ENCODE measurements at places on chromosomes 13 and 19.

DNA sequence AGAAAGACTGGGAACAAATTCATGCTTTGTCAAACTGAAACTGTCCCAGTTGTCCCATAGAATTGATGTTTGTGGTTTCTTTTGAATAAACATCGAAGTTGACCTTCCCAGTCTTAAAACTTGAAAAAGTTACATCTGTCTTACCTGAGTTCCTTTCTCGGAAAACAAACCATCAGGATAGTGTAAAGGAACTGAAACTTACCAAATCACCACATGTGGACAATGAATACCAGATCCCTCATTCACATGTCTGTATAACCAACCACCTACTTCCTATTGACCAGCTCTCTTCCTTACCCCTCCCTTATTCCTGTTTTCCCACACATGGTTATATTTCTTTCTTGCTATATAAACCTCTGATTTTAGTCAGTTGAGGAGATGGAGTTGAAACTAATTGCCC, 791.7 kb upstream of the PCDH20 start:
- DNase-seq: no peak

DNA sequence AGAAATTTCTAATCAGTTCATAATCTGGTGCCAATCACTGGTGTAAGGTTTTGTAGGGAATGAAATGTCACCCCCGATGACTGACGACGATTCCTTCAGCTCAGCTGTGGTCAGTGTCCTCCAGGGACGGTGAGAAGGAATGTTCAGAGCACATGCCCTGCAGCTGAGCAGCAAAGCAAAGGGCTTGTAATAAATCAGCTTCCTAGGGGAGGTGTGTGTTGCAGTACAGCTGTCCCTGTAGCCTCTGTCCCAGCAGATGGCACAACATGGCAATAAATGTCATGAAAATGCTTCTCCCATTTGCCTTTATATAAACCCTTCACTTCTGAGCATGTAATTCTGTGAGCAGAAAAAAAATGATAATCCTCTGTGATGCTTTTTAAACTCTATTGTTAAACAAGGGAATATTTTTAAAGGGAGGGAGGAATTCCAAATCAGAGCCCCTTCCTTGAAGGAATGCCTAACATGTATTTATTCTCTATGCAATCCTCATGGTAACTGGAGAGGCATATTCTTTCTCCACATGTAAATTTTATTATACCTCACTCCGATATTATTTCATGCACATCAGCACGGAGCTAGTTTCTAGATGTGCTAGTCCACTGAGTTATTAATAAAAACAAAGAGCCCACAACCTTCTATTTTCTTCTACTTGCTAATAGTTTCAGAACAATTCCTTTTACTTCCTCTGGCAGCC, 102.5 kb downstream of the FAM216B start:
- DNase-seq: no peak

- DNase-seq: no peak
These were observed 17.7 kb upstream of the PTPRS start for GRCh38 chr19:5358173-5358800.

DNA sequence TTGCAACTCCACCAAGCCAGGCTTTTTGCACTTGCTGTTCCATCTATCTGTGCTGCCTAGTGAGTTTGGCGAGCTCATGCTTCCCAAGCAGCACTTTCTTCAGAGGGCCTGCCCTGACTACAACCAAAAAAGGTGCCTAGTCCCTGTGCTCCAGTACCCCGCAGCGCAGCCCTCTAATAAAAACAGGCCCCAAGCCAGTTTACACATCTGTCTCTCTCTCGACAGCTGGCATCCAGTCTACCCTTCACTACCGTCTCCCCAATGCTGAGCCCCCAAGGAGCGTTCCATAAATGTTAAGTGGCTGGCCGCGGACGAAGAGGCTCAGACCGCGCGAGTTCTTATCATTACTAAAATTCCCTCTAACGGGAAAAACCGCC, 512 bp downstream of the MED4 start:
- DNase-seq: no peak

DNA sequence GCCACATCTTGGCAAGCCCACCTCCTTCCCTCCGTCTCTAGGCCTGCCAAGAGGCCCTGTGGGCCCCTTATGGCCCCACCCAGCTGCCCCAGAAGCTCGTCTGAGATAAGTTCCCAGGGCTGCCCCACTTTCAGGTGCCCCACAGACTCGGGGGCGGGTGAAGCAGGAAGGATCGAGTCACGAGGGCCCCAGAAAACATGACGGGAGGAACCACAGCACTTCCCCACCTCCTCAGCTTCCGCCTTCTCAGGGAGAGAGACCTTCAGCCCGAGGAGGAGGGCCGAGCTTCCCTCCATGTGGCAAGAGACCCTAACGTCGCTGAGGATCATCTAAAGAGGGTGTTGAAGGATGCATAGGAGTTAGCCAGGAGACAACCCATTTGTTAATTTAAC, 4.5 kb upstream of the IL12RB1 start:
- DNase-seq: peak; percentile 91

GRCh38 chr13:103188713-103189326, 122.6 kb upstream of the SLC10A2 start:
- DNase-seq: no peak

DNA sequence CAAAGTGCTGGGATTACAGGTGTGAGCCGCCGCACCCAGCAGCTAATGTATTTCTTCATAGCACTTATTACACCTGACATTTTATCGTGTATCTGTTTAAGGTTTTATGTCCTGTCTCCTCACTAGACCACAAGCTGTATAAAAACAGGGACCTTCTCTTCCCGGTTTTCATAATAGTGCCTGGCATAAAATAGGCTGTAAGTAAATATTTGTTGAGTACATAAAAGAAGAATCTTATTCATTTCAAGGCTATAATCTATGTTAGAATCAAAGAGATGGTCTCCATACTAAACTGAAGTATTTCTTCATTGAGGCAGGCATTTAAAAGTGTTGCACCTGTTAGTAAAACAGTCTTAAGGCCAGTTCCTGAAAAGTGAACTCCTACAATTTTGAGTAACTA, 194.0 kb downstream of the SHISA2 start:
- no peak for DNase-seq

GRCh38 chr19:36392916-36393673, 14.1 kb upstream of the ZFP14 start:
- no peak for DNase-seq

DNA sequence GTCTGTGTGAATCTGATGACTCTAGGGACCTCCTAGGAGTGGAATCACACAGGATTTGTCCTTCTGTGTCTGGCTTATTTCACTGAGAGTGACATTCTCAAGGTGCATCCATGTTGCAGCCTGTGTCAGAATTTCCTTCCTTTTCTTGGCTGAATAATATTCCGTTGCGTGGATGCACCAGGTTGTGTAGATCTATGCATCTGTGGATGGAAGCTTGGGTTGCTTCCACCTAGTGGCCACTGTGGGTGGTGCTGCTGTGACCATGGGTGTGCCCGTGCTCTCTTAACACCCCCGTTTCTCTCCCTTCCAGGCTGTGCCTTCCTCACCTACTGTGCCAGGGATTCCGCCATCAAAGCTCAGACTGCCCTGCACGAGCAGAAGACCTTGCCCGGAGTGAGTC, 26.2 kb downstream of the CELF5 start:
- DNase-seq: peak; percentile 67

- DNase-seq: peak; percentile 5
These were observed 980.4 kb downstream of the SLITRK5 start for GRCh38 chr13:88651531-88651930.

GRCh38 chr13:20174656-20175405, 14.0 kb upstream of the GJA3 start:
- peak; percentile 85 for DNase-seq

DNA sequence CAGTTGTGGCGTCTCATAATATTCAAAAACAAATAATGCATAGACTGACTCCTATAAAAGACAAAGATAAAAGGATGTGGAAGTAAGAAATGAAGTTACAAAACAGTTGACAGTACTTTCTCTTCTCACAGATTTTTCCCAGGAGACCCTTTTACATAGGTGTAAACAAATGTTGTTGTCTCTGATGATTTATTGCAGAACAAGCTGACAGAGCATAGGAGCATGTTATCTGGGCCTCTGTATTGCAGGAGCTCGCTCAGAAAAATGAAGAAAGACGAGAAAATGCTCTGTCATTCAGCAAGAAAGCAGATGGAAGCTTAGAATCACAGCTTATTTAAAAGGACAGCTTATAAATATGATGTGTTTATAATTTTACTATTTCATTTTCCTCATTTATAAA, 353.6 kb upstream of the GPC6 start:
- no peak for DNase-seq

DNA sequence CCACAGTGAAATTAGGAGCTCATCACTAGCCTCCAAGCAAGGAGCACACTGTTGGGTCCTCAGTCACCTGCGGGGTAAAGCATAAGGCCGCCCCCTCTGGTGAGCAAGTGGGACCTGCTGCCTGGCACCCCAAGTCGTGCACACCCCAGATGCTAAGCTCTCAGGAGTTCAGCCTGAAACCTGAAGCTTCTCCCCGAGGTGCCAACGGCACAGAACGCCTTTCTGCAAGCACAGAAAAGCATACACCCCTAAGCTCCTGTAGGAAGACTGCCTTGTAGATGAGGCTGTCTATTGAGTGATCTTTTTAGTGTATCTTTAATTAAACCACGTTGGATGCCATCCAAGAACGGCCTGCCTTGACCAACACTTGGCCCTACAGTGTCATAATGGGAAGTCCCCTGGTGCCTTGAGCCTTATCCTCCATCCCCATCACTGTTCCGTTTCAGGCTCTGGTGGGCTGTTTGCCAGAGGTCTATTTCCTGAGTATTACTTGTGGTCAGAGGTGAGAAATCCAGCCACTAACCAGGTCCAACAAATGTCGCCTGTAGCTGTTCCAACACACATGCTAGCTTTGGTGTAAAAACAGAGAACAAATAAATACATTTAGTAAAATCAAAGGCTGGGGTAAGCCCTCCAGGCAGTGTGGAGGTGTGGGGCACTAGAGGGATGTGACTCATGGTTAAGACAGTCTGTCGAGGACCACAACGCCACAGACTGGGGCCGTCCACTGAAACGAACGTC, 44.8 kb downstream of the C13orf42 start:
- no peak for DNase-seq

GRCh38 chr19:44988896-44989556, 12.2 kb upstream of the RELB start:
- DNase-seq: peak; percentile 78

GRCh38 chr19:19050731-19051130, 13.1 kb upstream of the SLC25A42 start:
- no peak for DNase-seq

DNA sequence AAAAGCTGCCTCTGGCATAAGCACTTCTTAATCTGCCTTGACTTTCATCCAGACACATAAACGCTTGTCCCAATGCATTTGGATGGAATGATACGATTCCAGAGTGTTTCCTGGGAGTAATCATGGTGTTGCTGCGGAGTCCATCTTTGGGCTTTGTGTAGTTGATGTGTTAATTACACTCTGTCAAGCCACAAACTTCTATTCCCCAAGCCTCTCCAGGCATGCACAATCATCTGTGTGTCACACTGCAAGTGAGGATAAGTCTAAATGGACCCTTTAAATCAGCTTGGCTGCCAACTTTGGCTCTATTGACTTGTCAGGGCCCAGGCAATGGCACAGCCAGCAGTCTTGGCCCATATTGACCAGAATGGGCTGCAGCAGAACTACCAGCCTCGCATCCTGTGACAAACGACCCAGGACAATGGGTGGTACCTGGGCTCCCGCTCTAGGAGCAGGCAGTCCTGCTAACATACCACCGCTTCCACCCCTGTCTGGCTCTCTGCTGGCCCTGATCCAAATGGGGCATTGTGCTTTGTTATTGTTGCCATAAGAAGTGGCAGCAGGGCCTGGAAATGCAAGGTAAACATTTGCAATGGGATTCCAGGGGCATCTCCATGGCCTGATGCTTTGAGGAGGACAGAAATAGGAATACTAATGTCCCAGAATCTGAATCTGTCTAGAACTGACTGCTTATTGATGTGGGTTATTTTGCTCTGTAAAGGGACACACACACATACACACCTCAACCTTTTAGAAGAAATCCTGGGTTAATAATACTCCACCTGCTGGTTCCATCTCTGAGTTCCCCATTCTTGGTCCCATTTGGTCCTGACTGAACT, 127.2 kb downstream of the DNAJC15 start:
- DNase-seq: no peak

DNA sequence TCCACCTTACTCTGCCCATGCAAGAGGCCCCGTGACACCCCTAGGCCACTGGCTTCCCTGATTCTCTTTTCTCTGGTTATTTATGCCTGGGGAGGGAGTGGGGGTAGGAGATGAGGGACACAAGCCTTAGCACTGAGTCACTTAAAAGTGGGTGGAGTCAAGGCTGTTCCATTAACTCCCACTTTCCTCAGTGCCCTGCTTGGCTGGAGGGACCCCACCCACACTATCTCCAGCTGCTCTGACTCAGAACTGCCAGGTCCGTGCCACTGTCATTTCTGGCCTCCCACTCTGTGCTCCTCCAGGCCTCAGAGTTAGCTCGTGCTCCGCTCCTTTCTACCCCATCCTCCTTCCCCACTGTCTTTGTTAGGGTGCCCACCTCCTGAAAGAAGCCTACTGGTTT, 113.4 kb upstream of the UQCRFS1 start:
- no peak for DNase-seq

- peak; percentile 13 for DNase-seq
These were observed 38.9 kb downstream of the STOML3 start for GRCh38 chr13:38951525-38952313.

DNA sequence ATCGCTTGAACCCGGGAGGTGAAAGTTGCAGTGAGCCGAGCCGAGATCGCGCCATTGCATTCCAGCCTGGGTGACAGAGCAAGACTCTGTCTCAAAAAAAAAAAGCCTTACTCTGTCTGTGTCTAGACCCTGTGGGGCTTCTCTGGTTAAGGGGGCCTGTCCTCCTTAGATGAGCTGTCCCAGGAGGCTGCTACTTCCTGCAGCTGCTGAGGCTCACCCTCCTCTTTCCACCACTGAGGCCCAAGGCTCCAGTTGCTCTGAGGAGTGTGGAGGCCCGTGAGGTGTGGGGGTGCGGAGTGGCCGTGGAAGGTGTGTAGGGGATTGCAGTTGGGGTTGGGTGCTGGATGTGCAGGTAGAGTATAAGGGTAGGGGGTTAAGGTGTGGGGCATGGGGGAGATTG, 22.1 kb upstream of the RASA3 start:
- DNase-seq: no peak
